ENCODE measurements at places on chromosomes 2 and 18.

DNA sequence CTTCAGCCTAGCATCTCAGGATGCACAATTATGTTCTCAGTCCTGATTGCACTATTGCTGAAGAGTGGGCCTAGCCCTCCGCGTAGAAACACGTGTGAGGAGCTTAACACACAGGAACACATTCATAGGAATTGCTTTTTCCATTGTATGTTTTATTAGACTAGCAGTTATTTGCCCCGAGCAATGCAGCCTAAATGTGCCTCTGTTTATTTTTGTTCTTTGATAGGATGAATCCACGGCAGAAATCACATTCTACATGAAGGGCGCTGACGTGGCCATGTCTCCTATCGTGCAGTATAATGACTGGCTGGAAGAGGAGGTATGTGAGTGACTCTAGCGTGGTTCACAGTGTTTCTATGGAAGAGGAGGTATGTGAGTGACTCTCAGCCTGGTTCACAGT lies 65.9 kb upstream of the NFATC1 start:
- no peak for DNase-seq

GRCh38 chr2:104501342-104501741 lies 352.6 kb upstream of the POU3F3 start:
- no peak for DNase-seq

DNA sequence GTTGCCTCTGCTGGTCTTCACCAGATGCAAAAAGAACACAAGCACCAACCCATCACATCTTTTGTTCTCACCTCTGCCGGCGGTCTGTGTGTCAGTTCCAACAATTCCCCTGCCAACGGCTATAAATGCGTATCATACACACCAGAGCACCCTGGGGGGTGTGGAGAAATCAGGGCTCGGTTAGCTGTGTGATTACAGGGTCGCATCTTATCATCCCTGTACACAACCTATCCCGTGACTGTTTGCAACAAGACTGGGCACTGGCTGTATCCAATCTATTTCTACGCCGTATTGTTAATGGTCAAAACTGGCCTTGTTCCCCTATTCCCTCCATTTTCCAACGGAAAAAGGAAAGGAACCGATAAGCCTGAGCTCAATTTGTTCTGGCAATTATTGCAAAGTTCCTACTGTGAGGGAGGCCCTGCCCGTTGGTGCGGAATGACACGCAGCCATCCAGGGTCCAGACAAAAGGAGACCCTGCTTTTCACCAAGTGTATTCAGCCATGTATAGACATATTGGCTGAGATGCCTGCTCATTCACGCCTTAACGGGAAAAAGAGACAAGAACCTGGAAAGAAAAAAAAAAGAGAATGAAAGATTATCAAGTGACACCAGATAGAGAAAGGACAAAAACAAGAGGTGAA lies 136.9 kb downstream of the CDH20 start:
- no peak for DNase-seq

DNA sequence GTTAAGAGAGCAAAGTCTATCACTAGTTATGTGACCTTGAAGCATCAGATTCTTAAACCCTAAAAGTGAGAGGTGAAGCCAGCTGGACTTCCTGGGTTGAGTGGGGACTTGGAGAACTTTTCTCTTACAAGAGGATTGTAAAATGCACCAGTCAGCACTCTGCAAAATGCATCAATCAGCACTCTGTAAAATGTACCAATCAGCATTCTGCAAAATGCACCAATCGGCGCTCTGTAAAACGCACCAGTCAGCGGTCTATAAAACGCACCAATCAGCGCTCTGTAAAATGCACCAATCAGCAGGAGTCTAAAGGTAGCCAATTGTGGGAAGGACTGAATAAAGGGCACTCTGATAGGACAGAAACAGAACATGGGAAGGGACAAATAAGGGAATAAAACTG lies 291.6 kb upstream of the FAM98A start:
- DNase-seq = no peak

DNA sequence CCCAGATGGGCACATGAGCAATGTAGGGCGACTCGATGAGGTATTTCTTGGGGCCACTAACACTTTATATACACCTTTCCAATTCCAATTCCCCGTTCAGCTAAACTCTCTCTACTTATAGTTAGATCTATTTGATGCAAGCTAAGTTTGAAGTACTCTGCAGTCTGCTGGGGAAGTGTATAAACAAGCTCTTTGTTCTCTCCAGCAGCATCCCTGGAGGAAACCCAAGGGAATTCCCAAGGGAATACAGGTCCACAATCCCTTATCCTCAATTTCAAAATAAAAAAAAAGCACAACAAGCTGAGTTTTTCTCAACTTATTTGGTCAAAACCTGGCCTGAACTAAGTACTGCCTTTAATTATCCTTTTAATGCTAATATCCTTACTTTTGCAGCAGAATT lies 433.3 kb downstream of the NBAS start:
- DNase-seq = no peak
